ENCODE measurements at places on chromosomes 2 and 18. TPM values are rescaled to one million over a fixed set of nuclear protein-coding genes. Genes with fewer than 3 reads are reported as not detected.

Gene LRP1B
- 0.05 TPM for total RNA-seq

Gene TMEFF2
- total RNA-seq = 0.64 TPM

Gene RBM43
- total RNA-seq = 5.2 TPM

Gene IL36B
- not detected for total RNA-seq

Gene LOXL3
- total RNA-seq = 1.2 TPM

Gene CREG2
- 1.3 TPM for total RNA-seq

Gene KCNG2
- total RNA-seq = not detected

Gene SERPINB10
- not detected for total RNA-seq

Gene FAP
- total RNA-seq = 2.1 TPM

Gene PLGLB1
- not detected for total RNA-seq

Gene NFATC1
- total RNA-seq = 2.8 TPM

DNA sequence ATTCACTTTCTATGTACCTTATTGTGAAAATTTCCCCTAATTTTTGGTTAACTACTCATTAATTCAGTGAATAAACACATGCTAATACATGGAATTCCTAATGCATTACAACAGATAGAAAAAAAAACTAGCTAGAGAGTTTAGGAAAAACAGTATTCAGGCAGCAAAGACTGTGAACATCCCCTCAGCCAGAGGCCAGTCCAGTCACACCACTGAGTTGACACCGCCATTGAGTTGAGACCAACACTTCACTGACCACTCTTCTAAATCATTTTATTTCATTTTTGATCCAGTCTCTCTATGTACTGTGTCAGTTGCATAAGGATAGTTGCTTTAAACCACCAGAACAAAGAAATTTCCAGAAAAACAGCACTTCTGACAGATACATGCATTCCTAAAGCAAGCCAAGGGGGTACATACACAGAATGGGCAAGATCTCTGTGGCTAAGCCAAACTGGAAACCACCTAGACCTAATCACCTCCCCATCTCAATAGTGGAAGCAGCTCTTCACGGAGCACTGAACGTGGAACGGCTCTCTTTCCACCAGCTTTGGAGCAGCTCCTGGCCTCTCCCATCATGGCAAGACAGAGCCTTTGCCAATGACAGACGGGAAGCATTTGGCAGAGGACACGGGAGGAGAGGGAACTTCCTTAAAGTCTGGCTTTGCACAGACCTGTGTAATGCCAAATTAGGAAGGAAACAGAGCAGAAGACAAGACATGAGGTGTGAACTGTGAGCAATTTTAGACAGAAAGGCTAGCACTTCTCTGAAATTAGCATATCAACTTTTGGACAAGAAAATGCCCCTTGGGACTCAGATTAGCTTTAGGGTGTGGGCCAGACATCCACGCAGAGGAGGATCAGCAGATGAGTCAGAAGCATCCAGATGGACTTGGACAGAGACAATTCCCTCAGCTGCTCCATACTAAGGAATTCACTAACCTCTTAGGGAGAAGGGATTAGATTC lies 36.4 kb downstream of the CACNB4 start:
- no peak for DNase-seq

DNA sequence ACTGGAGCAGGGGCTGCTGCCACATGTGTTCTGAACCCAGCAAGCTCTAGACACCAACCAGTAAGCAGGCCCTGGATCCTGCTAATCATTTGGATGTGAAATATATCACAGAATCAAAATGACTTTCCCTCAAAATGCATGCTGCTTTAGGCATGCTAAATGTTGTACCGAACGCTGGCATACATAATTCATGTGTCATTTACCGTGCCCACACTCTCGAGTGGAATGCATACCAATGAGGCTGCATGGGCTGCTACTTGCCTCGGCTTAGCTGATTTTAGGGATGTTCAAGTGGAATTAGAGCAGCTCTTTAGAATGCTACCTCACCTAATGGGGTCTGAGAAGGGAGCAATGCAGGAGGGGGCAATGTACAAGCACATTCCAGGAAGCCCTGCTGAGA lies 509.6 kb upstream of the RAB6C start:
- DNase-seq = no peak

- no peak for DNase-seq
Measured at GRCh38 chr2:9315280-9315847, 108.0 kb downstream of the ITGB1BP1 start.

DNA sequence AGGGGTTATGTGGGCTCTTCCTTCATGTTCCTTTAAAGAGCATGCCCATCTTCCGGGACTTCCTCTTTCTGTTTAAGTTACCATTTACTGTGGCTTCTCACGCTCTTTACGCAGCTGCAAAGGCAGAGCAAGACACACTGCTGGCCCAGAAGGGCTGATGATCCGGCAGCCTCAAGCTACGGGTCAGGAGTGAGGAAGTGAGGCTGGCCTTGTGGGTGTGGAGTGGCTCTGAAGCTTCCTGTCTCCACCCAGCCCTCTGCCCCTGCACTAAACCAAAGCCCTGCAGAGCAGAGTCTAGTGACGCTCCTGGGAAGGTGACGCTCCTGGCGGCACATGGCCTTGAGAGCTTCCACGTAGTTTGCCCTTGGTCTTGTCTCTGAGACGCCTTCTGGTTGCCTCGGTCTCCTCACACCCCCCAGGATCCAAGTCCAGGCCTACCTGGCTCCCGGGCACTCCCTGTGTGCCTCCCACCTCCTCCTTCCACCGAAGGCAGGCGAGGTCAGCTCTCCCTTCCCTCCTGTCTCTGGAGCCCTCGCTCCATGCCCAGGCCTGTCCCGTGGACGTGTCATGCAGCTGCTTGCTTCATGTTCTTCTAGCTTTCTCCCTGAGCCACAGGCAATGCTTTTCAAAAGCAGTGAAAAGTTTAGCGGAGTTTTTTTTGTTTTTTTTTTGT lies 50.3 kb downstream of the ARL4C start:
- no peak for DNase-seq

- no peak for DNase-seq
Measured at GRCh38 chr2:194363878-194364277, 1293.1 kb upstream of the SLC39A10 start.

DNA sequence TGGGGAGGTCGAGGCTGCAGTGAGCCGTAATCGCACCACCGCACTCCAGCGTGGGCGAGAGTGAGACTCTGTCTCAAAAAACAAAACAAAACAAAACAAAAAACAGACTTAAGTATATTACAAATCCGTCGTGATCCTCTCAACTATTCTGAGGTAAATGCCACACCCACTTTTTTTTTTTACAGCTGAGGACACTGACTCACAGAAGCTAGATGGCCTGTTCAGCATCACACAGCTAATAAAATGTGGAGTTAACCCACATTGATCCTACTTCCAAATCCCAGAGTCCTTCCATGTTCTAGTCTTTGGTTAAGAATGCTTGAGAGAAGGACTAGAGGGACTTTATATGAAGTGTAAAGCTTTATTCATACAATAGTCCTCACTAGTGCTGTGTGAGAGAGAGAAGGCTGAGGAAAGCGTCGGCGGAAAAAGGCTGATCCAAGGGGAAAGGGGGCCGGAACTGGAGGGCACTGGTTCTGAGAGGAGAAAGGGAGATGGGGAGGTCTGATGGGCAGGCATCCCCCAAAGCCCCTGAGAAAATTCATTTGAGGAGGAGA lies 627 bp downstream of the RNF25 start:
- DNase-seq = no peak

GRCh38 chr2:234267534-234267933 lies 217.0 kb downstream of the SPP2 start:
- DNase-seq = no peak

- DNase-seq = no peak
Measured at GRCh38 chr2:217887841-217888701, 114.7 kb downstream of the TNS1 start.

GRCh38 chr2:31231571-31232302 lies 2.2 kb upstream of the EHD3 start:
- DNase-seq = no peak

DNA sequence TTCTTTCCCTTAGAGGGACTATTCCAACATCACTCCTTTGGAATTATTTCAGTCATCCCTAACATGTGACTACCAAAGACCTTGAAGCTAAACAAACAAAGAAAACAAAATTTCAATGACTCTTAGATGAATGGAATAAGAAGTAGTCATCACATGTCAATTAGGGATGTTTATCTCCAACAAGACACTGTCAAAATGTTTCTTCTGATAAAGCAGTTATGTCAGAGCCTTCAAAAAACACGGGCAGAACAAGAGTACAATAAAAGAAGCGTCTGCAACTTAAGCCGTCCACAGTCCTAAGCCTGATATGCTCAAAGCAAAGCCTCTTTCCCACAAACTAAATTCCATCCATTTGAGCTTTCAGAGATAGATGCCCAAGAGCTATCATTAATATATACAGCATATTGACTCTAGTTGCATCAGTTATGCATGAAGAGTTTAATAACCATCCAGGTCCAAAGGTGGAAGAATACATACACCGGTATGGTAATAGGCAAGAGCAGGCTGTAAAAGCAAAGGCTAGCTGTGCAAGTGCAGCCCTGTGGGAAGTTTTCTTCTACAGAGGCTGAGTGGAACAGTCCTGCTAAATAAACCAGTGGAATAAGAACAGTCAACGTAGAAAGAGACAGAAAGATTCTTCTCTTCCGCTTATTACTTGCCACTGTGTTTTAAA lies 98.1 kb downstream of the ICA1L start:
- DNase-seq = no peak

DNA sequence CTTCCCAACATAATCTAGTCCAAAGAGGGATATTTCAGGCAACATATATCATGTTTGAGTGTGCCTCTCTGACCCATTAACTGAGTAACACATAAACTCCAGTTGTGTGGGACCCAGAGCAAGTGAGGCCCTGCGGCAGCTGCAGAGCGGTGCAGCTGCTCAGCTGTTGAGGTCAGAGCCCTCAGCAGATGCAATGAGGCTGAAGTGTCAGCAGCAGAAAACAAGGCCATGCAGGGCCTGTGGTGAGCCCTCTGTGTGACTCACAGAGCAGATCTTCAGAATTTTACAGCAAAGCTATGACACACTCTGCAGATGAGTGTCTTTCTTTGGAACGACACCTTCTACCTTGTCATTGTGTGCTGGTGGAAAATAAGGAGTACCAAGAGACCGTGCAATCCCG lies 168.5 kb downstream of the CBLN2 start:
- no peak for DNase-seq

DNA sequence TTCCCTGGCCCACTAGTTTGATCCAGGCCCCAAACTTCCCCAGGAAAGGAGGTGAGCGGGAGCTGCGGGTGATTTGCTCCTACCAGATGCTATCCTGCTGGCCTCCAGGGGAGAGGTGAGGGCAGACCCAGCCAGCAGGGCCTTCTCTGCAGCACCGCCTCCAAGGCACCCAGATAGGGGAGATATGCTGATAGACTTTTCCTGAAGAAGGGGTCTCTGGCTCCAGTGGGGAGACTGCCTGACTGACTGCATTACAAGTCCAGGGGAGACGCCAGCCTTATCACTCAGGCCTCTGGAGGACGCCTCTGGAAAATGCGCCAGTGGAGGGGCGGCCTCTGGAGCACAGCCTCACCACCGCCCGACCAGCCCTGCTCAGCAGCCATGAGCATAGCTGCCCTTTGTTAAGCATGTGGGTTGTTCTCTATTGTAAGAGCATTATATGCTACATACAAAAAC lies 60.6 kb upstream of the SMAD7 start:
- no peak for DNase-seq

DNA sequence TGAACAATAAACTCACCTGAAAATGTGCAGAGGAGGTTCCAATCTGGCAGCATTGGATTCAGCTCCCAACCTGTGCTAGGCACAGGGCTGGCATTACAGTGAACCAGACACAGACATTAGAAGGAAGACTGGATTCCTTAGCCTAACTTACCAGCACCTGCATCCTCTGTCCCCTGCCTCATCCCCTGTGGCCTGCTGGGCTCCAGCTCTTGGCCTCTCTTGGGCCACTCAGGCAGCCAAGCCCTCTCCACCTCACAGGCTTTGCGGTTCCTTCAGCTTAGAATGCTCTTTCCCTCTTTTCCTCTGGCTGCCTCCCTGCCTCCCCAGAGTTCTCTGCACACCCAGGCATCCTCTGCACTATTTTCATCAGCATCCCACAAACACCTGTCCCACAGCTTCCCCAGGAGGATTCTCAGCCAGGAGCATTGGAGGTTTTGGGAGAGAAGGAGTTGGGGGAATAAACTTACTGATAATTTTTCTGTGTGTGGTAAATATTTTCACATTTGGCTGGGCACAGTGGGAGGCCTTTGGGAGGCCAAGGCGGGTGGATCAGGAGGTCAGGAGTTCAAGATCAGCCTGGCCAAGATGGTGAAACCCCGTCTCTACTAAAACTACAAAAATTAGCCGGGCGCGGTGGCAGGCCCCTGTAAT lies 132.0 kb downstream of the INHBB start:
- no peak for DNase-seq

DNA sequence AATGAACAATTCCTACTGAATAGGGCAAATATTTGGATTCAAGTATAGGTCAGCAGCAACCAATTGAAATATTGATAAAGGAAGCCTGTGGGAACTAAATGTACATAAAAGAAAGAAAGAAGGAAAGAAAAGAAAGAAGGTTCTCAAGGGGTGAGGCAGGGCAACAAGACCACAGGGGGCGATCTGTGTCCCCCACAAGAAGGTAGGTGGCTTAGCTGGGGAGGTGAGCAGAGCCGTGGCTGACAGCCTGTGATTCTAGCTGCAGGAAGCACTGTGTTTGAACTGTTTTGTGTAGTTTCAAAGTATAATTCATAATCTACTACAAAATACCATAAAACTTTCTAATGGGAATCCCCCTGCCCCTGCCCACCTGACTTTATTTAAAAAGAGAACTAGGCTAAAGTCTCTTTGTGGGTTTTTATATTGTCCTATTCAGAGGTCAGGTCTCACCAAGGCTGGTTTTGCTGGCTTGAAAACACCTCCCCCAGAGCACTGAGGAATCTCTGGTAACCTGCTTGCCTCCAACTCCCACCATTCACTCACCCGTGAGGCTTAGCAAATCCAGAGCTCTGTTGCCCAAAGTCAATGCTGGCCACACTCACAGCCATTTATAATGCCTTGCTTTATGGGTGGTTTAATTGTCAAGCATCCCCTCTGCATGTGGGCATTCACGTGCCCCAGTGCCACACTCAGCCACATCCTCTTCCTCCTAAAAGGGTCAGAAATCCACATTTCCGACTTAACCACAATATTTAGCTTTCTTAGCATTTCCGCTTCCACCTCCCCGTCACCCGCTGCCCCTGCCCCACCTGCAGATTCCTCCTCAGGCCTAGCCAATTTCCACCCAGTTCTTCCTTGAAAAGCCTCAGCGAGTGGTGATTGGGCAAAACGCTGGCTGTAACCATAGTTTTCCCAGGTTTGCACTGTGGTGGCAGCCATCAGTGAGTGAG lies 36.4 kb upstream of the LMAN1 start:
- no peak for DNase-seq

GRCh38 chr18:57798713-57799373 lies 4.3 kb downstream of the ATP8B1 start:
- DNase-seq = no peak

GRCh38 chr2:231222318-231223000 lies 24.0 kb downstream of the ARMC9 start:
- no peak for DNase-seq
